Activated CD4-positive, alpha-beta T cell treated with anti-CD3 and anti-CD28 coated beads, Interleukin-2, amount 50 U/mL, for 48 hours (primary cell): ENCODE measurements at places on chromosomes 16 and 17.

GRCh38 chr16:57134982-57135381, 42.6 kb downstream of the CPNE2 start:
- peak; percentile 23 for DNase-seq

GRCh38 chr16:78925083-78925767, 675.3 kb downstream of the MAF start:
- peak; percentile 52 for DNase-seq

DNA sequence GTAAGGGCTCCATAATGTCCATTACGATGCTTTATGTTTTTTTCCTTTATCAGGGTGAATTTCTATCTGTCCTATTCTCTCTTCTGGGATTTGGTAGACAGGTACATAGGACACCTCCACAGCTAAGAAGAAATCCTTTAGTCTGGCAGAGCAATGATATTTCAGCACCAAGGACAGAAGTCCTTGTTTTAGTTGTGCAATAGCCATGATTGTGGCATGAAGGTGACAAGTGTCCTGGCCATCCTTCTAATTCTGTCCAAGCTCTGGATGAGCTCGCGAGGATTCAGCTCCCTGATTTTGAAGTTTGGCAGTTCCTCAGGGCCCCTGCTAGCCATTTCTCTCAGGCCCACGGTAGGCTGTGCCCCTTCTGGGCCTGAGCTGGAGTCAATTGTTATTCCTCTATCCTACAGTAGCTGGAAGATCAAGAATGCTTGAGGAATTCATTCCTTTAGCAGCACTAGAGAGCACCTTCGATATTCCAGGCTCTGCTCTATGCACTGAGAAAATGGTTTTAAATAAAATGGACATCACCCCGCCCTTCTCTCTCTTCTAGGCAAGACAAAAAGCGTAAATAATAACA, 320.8 kb downstream of the XYLT1 start:
- no peak for DNase-seq

DNA sequence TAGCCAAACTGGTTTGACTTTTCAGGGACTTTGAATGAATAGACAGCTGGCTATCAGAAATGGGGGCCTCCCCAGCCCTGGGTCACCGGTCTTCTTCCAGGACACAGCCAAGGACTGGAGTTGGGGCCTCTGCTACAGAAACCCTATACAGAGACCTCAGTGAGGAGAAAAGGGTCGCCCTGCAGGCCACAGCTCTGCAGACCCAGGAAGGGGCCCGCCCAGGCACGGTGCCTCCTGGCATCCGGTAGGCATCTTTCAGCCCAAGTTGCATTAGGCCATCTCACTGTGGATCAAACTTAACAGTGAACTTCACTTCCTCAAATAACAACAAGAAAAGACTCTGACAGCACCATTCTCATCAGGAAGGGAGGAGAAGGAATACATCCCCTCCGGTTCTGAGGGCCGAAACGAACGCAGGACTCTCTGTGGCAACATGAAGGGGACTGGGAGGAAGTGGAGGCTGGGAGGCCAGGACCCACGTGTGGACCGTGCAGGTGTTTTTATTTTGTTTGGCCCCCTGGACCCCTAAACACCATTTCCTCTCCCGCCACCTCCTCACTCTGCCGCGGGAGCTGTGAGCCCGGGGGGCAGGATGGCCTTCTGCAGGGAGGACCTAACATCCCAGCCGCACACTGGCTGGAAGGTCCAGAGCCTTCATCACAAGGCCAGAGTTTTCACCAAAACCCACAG, 7.2 kb downstream of the SLC38A10 start:
- no peak for DNase-seq

GRCh38 chr17:9308069-9308468, 267.6 kb downstream of the STX8 start:
- DNase-seq = no peak

DNA sequence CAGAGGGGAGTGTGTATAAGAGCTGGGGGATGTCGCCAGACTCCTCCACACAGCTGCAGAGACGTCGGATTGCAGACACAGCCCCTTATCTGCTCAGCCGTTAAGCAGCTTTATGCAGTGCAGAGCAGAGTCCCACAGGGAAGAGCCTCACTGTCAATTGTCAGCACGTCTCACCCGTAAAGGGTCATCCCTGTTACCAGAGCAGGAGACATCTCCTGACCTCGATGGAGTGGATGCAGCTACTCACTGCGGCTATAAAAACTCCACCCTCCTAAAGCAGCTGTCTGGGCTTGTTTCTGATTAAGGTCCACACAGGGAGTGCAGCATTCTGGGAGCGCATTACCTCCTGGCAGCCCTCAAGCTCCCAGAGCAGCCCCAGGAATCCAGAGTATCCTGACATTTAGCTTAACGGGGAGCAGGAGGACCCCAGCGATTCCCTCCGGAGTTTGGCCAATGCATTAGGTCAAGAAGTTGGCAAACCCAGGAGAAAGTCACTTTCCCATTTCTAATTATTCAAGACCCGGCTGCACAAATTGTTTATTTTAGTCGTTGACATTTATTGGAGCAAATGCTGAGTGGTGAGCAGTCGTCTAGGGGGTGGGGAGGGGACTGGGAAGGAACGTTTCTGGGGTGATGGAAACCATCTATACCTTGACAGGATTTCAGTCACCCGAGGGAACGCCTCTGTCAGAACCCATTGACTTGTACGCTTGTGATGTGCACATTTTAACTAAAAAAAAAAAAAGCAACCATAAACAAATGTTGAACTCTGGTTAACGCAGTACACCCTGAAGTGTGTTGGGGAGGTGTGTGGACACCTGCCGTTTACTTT, 100.0 kb upstream of the ZNF469 start:
- no peak for DNase-seq

- DNase-seq = no peak
Measured at GRCh38 chr16:86103320-86103719, 204.4 kb downstream of the IRF8 start.

DNA sequence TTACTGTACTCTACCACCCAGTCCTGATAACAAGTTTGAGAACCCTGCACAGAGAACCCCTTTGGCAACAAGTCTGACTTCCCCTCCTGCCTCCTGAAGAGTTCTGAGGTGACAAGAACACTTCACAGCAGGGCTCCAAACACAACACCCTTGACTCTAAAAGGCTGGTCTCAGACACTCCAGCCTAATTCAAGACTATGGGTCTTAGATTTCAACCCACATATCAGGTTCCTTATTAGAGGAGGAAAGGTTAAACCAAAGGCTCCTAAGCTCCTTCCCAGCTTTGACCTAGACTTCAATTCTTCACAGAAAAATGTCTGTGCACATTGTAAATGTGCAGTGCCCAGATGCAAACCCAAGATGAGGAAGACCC, 23.0 kb downstream of the RANBP10 start:
- no peak for DNase-seq

DNA sequence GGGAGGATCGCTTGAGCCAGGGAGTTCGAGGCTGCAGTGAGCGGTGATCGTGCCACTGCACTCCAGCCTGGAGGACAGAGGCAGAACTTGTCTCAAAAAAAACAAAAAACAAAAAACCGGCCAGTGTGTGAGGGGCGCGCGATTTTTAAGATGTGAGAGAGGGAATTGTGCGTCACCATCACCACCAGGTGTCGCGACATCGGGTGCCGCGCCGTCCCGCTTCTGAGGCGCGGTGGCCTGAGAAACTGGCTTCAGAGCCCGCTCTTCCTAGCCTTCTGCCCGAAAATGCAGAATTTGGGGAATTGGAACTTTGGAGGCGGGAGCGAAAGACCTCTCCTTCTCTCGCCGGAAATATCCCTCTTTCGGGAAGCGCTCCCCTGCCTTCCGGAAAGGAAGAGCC, 524.8 kb downstream of the KCNJ18 start:
- DNase-seq = no peak

- no peak for DNase-seq
Measured at GRCh38 chr16:88772871-88773811, 11.9 kb downstream of the PIEZO1 start.
